ENCODE measurements at places on chromosomes 1 and 21. TPM values are rescaled to one million over a fixed set of nuclear protein-coding genes. Genes with fewer than 3 reads are reported as not detected.

The OR2T29 gene
- total RNA-seq, result not detected

The HHIPL2 gene
- total RNA-seq, result 0.25 TPM

The LENEP gene
- 1.2 TPM for total RNA-seq

The S100A7A gene
- total RNA-seq, result not detected

The SLC5A9 gene
- not detected for total RNA-seq

The AUNIP gene
- 3.0 TPM for total RNA-seq

The CRP gene
- not detected for total RNA-seq

The TAS1R3 gene
- 0.73 TPM for total RNA-seq

The WLS gene
- not detected for total RNA-seq

The GFI1 gene
- total RNA-seq, result 39.5 TPM

The ANGPTL1 gene
- total RNA-seq, result not detected

The C1orf167 gene
- total RNA-seq, result not detected

The MIB2 gene
- 44.3 TPM for total RNA-seq

The RAD54L gene
- 34.7 TPM for total RNA-seq

The UBE2J2 gene
- 60.2 TPM for total RNA-seq

The FTCD gene
- total RNA-seq, result 0.23 TPM

The NT5C1A gene
- total RNA-seq, result not detected

The IGSF21 gene
- not detected for total RNA-seq

The SPATA45 gene
- total RNA-seq, result not detected

The RASSF5 gene
- total RNA-seq, result 212 TPM

The NIBAN1 gene
- 29.0 TPM for total RNA-seq

The SEMA4A gene
- total RNA-seq, result 1.9 TPM

The TLCD4 gene
- total RNA-seq, result 0.12 TPM

The TENT5C gene
- 22.2 TPM for total RNA-seq

The HOOK1 gene
- 15.3 TPM for total RNA-seq

The SPRR2B gene
- total RNA-seq, result not detected

The SAMSN1 gene
- total RNA-seq, result 78.9 TPM

The RGS18 gene
- not detected for total RNA-seq

The TRPM2 gene
- total RNA-seq, result 37.3 TPM

The TRIM67 gene
- not detected for total RNA-seq

The LINGO4 gene
- 0.10 TPM for total RNA-seq

The TMEM269 gene
- 0.26 TPM for total RNA-seq

The AMY1A gene
- total RNA-seq, result not detected

The FAM177B gene
- total RNA-seq, result not detected

The LHX8 gene
- total RNA-seq, result not detected

The SYCP1 gene
- not detected for total RNA-seq

The RXRG gene
- not detected for total RNA-seq

The HSPB7 gene
- total RNA-seq, result not detected

The C1orf115 gene
- total RNA-seq, result 1.8 TPM

The DNAI4 gene
- 1.9 TPM for total RNA-seq

The CR1L gene
- not detected for total RNA-seq

The TMPRSS2 gene
- total RNA-seq, result not detected

The FCMR gene
- 221 TPM for total RNA-seq

The C1orf174 gene
- total RNA-seq, result 25.3 TPM
